ENCODE measurements at places on chromosomes 2 and 18. TPM values are rescaled to one million over a fixed set of nuclear protein-coding genes. Genes with fewer than 3 reads are reported as not detected.

The CXCR2 gene
- total RNA-seq = 0.48 TPM

The SRD5A2 gene
- 16.2 TPM for total RNA-seq

The MRPS9 gene
- total RNA-seq = 23.9 TPM

The EIPR1 gene
- total RNA-seq = 14.9 TPM

The OSBPL1A gene
- 53.3 TPM for total RNA-seq

The SPATA3 gene
- not detected for total RNA-seq

The OTOF gene
- total RNA-seq = 0.32 TPM

The EFEMP1 gene
- total RNA-seq = 146 TPM

The HOXD12 gene
- 2.2 TPM for total RNA-seq

The CD207 gene
- not detected for total RNA-seq

The RRM2 gene
- total RNA-seq = 24.8 TPM

DNA sequence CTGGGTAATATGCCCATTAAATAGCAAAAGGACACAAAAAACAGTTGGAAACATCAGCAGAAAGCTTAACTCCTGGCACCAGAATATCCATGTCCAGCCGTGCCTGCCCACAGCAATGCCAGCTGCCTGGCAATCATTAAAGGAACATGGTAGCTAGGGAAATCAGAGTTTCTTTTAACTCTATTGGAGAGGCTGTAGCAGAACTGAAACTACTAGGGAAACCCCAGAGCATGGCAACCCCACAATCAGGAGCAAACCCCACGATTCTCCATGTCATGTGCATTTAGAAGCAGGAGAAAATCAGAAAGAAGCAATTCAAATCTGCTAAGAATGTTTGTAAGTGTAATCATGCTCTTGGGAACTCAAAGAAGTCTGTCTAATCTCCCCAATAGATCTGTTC is 409.0 kb upstream of the SMIM21 start:
- DNase-seq = no peak

GRCh38 chr2:181231886-181232621 is 225.1 kb upstream of the ITGA4 start:
- DNase-seq = no peak

- no peak for DNase-seq
These were observed 238.0 kb downstream of the FAM210A start for GRCh38 chr18:13488281-13488929.

DNA sequence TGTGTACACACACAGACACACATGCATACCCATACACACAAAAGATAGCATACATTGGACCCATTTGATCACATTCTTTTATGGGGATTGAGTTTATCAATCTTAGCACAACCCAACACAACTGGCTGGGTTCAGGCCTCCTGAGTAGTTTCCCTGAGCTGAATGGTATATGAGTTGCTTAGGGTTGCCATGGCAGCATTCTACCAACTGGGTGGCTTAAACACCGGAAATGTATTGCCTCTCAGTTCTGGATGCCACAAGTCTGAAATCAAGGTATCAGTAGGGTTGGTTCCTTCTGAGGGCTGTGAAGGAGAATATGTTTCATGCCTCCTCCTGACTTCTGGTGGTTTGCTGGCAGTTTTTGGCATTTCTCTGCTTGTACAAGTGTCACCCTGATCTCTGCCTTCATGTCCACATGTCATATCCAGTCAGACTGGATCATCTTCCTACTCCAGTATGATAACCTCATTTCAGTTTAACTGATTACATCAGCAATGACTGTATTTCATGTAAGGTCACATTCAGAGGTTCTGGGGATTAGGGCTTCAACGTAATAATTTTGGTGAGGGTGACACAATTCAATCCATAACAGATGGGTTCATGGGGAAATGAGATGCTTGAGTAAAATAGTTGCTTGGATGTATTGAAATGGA is 212.7 kb downstream of the KCNE4 start:
- no peak for DNase-seq

DNA sequence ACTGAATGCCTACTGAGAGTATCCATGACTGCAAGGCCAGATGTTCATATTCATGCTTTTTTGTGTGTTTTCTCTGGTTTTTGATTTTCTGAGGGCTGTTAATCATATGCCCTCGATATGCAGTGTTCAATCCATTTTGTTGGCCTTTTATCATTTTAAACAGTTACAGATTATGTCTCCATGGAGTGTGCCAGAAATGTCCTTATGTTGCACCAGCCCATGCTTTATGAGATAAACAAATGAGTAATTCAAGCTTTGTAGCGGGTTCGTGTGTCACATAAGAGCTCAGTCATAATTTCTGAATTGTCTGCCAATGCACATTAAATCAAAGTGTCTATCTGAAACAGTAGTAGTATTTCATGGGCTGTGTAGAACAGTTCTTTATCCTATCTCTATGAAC is 583.0 kb downstream of the THSD7B start:
- DNase-seq = no peak

GRCh38 chr18:65954372-65954771 is 203.6 kb downstream of the CDH7 start:
- no peak for DNase-seq

DNA sequence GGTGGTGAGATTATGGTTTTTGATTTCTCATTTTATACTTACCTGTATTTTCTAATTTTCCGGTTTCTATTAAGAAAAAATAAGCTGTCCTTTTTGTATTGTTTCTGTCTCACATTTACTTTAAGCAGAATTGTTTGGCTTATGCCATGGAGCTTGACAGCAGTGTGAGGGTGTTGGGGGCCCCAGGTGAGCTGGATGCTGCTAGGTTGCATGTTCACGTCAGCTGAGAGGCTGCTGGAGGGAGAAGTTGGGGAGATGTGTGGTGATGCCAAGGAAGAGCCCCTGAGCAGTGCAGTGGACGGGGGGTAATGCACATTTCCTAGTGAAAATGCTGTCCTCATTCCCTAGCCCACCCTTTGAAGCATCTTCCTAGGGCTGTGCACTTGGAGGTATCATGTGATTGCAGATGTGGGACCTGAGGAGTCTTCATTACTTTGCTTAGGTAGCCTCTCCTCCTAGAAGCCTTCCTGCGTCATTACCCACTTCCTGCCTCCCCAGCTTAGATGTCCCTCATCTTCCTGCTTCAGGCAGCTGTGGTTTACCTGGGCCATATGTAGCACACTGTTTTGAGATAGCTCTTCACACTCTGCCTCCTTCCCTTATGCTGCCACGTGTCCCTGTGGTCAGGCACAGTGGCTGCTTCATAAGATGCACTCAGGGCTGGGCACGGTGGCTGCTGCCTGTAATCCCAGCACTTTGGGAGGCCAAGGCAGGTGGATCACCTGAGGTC is 16.2 kb downstream of the ATG16L1 start:
- DNase-seq = no peak

GRCh38 chr18:24986666-24987302 is 365.2 kb downstream of the ZNF521 start:
- DNase-seq = no peak

DNA sequence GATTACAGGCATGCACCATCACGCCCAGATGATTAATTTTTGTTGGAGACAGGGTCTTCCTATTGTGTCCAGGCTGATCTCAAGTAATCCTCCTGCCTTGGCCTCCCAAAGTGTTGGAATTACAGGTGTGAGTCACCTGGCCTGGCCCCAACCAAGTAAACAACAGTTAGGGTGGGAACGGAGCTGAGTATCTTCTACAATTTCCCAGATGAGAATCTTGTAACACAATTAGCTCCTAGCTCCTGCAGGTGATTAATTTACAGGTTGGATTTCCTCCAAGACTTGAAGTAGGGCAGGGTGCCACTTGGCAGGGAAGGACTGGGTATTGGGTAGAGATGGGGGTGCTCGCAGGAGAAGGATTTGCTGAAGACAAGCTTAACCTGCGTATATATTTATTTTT is 17.8 kb downstream of the NLRC4 start:
- no peak for DNase-seq

GRCh38 chr2:107437807-107438206 is 388.9 kb upstream of the RGPD4 start:
- no peak for DNase-seq

- DNase-seq = no peak
These were observed 62.4 kb upstream of the OTOF start for GRCh38 chr2:26540306-26540705.

DNA sequence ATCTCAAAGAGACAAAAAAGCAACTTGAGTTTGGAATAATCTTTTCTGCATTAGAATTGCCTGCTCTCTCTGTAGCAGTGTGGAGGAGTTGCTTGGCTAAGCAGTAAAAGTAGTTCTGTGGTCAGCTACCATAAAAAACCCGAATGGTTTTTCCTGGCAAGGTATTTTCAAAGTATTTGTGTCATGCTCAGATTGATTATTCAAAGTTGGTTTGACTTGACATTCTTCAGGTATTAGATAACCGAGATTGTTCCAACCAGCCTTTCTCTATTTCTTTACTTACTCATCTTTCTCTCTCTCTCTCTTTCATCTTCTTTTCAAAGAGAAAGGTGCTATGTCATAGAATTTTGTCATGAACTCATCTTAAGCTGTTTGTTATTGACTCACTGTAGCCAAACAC is 404.9 kb downstream of the CPS1 start:
- DNase-seq = no peak

GRCh38 chr2:133674066-133674432 is 105.8 kb upstream of the NCKAP5 start:
- no peak for DNase-seq

- DNase-seq = no peak
These were observed 303.7 kb upstream of the EPAS1 start for GRCh38 chr2:45993476-45993991.

DNA sequence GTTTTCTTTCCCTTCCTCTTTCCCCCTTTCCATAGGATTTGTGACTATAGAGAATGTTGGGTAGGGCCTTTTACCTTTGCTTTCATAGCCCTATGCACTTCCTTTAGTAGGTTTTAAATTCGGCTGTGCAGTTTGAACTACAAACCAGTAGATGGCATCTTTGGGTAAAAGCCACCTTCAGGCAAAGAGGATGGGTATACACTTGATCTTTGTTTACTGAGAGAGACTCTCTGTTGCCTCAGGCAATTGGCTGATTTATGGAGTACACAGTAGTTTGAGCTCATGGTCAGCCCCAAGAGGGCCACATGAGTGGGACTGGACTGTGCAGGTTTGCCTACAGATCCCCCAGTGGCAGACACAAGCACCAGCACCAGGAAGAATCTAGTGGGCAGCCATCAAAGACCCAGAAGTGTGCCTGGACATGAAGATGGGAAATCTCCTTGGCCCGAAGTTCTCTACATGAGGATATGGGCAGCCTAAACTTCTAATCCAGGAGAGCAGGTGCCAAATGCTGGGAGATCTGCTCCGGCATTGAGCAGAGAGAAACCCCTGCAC is 1304.3 kb upstream of the DDX18 start:
- DNase-seq = no peak

DNA sequence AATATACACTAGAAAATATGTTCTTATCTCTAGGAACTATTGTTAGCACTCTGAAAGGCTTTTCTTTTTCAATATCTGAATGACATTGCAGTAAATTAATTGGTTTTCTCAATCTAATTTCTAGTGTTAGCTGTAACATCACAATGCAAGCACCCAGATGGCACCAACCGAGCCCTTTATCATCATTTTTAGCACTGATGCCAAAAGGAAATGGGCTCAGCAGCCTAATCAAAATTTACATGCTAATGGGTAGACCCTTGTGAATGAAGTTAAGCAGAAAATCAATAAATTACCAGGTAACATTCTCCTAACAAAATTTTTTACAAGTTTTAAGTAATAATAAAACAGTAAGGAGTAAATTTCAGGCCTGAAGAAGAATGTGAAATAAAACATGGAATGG is 53.5 kb upstream of the PGAP1 start:
- DNase-seq = no peak

- DNase-seq = no peak
These were observed 249.1 kb downstream of the PHLPP1 start for GRCh38 chr18:62964432-62964831.

- no peak for DNase-seq
These were observed 208.1 kb downstream of the VAPA start for GRCh38 chr18:10121786-10122515.

- no peak for DNase-seq
These were observed 97.3 kb upstream of the SERPINE2 start for GRCh38 chr2:224136396-224136795.

GRCh38 chr2:143926736-143927135 is 593.2 kb downstream of the ZEB2 start:
- no peak for DNase-seq

- no peak for DNase-seq
These were observed 39.9 kb upstream of the TSPYL6 start for GRCh38 chr2:54295911-54296310.

GRCh38 chr2:142827170-142827569 is 50.3 kb upstream of the KYNU start:
- no peak for DNase-seq

DNA sequence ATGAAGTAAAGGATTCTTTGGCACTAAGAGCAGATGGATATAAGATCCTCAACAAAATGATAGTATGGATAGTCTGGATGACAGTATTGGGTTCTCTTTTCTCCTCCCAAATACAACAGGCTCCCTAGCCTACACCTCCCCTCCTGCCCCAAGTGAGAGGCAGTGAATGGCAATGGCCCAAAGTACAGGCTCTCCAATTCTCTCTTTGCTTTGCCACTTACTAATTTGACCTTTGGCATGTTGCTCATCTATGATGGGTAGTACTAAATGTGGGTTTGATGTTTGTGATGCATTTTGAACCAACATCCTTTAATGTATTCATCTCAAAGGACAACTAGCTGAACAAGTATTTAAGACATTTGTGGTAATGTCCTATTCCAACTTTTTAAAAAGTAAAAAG is 65.9 kb downstream of the EIF5B start:
- no peak for DNase-seq

DNA sequence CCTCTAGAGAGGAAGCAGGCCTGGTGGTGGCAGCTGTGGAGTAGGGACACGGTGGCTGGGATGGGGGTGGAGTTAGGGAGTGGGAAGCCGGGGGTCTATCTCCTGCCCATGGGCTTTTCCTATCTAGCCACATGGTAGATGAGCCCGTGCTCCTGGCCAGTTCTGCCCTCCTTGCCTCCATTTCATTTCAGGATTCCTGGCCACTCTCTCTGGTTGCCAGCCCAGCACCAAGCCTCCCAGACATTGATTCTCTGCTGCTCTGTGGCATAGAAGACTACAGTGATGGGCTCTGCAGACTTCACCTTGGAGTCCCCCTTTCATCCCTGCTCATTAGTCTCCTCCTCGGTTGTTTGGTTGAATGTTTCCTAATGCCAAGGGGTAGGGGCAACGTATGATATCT is 19.4 kb downstream of the SIX3 start:
- DNase-seq = no peak

- no peak for DNase-seq
These were observed 162.7 kb downstream of the PKP4 start for GRCh38 chr2:158619496-158619895.

- peak; percentile 53 for DNase-seq
These were observed 929.2 kb upstream of the SOX11 start for GRCh38 chr2:4762951-4763376.

Data from urinary bladder (tissue), 4 donors.